ENCODE measurements at places on chromosomes 6 and 20.

DNA sequence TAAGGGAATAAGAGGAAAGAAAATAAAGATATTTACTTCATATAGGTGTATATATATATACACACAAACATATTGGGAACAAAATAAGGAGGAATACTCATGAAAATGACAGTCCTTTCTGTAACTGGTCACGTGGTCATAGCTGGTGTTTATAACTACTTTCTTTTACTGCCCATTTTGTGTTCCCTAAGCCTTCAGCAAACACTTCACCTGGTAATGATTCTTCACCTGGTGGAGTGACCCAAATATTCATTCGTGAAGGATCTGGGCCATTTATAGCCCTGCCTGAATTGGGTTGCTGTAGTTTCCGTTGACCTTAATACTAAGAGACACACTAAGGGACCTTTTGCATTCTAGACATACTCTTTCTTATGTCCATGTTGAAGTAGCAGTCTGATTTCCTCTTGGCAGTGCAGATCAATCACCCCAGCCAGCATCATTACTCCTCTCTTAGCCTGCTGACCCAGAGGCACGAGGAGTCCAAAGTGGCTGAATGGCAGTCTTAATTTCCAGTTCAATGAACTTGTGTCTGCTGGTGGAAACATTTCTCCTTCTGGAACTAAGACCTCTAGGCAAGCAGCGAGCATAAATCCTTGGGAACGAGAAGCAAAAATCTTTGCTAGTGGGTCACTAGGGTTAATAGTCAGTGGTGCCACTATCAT is 39.9 kb upstream of the IYD start:
- no peak for DNase-seq

DNA sequence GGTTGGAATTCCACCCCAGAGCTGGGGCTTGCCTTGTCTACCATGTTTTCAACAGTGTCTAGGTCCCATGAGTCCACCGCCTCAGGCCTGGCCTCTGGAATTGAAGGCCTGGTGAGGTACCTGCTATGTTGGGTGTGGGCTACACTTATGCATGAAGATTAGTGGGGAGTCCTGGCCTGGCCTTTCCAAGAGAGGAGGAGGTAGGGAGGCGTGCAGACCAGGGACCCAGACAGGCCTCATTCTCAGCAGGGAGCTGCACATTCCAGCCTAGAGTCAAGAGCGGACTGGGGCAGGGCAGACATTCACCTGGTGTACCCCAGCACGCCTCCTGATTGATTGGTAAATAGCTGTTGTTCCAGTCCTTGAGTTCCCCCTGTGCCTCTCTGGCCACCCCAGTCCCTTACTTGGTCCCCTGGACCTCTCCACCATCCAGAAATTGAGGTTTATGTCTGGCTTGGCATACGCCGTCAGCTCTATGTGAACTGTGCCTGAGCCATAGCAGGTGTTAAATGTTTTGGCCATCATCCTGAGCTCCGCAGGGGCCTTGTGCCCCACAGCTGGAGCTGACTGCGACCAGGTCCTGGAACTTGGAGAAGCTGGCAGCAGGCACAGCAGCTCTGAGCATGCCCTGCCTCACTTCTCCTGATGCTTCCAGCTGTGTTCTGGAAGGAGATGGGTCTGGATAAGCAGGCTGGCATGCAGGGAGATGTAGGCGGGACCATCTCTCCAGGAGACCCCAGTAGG is 8.2 kb upstream of the VEGFA start:
- DNase-seq: no peak

DNA sequence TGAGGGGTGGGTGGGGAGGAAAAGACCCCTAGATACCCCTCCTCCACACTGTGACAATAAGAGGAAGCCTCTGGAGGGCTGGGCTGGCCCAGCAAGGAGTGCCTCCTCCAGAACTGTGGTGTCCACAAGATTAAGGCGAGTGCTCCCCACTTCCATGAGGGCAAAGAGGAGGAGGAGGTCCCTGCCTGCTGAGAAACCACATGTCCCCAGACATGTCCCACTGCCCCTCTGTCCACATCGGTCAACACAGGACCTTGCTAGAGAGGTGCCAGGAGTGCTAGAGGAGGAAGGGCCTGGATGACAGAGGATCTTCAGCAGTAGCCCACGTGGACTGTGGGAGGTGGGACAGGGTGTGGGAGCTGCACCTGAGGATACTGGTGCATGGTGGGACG is 3.1 kb downstream of the RAET1G start:
- DNase-seq: no peak

GRCh38 chr20:19330731-19331130 is 118.3 kb downstream of the SLC24A3 start:
- peak; percentile 9 for DNase-seq

- DNase-seq: no peak
Measured at GRCh38 chr6:157648561-157648960, 174.5 kb upstream of the SNX9 start.

DNA sequence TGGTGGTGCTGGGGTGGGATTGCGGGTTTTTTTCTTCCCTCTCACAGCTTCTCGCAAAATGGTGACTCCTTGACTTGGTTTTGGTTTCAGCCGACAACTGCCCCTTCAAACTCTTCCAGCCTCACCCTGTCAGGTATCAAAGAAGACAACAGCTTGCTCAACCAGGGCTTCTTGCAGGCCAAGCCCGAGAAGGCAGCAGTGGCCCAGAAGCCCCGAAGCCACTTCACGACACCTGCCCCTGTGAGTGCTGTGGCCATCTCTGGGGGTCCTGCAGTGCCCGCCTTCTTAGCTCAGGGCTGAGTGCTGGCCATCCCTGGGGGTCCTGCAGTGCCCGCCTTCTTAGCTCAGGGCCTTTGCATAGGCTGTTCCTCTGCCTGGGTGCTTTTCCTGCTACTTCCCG is 11.8 kb downstream of the GTSF1L start:
- DNase-seq: no peak

Data from OCI-M1 (cell line).